ENCODE measurements at places on chromosomes 16 and 17. TPM values are rescaled to one million over a fixed set of nuclear protein-coding genes. Genes with fewer than 3 reads are reported as not detected.

Gene STXBP4
- total RNA-seq = 29.0 TPM

Gene B4GALNT2
- 0.07 TPM for total RNA-seq

GRCh38 chr17:164303-165235 is 16.9 kb downstream of the DOC2B start:
- DNase-seq = peak; percentile 60

- no peak for DNase-seq
Observed at GRCh38 chr17:41522301-41523224, 3.9 kb upstream of the KRT15 start.

DNA sequence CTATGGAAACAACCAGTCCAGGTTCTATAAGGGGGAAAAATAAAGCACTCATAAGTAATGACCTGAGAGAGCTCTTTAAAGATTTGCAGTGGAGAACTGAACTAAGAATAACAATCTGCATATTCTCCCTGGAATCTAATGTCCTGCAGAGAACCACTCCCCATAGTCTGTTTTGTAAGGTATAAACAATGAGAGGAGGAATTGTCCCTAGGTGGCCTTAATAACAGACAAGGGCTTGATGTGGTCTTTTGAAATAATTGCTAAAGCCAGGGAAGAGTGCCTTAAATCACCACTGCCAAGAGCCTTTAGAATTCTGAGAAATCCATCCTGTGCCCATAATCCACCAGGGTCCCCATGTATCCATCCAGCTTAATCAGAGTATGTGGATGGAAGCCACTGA is 106.3 kb downstream of the CDH11 start:
- no peak for DNase-seq

- no peak for DNase-seq
Observed at GRCh38 chr16:26791169-26791568, 275.6 kb upstream of the C16orf82 start.

GRCh38 chr16:12482455-12483220 is 321.0 kb downstream of the CPPED1 start:
- DNase-seq = no peak

GRCh38 chr16:22092143-22092933 is at the start of gene VWA3A:
VWA3A (plus strand) TSS chr16:22092541; CDS start chr16:22092638, 97 bp downstream.
- peak; percentile 59 for DNase-seq

DNA sequence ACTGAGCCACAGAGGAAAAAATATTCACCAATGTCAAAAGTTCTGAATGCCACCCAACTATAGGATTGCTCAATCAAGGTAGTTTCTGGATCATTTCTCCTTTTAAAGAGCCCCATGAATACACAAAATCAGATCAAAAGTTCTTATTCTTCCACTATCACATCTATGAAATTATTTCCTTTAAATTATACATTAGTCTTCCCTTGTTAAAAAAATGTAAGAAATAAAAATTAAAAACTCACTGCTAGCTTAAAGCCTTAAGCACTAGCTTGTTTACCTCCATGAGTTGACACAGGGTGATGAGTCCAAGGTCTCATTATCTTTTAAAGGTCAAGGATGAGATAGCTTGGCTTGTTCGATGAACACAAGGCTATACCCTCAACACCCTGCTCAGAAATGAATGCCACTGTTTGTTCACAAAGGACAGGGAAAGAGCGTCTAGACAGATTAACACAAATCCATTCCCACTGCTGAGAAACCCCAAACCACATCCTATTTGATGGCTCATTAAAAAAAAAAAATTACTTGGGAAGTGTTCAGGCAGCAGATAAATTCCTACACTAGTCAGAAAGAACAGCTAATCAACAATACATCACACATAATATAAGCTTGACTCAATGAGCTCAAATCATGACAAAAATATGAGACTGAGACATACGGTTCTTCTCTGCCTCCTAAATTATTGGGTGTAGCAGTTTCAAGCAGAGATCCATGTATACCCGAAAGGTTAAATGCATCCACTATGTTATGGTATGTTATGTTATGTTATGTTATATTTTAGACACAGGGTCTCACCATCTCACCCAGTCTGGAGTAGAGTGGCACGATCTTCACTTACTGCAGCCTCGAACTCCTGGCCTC is 118.9 kb downstream of the PARN start:
- DNase-seq = no peak

DNA sequence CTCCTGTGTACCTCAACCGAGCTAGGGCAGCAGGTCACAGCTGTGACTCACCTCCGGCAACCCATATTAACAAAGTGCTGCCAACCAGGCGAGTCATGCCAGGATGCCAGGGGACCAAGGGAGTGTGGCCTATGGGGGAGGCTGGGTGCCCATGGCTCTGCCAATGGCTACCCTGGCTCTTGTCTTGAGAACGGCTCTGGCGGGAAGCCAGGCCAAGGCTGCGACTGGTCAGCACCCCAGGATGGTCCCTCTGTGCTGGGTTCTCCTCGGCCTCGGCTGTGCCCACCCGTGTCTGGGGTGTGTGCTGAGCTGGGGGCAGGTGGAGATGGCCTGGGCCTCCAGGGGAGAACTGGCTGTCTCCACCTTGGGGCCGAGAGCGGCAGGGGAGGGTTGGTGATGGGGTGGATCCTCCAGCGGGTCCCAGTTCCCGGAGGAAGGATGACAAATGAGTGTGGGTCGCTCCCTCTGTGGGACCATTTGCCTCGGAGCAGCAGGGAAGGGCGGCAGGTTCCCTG is 75.8 kb downstream of the MRC2 start:
- no peak for DNase-seq

DNA sequence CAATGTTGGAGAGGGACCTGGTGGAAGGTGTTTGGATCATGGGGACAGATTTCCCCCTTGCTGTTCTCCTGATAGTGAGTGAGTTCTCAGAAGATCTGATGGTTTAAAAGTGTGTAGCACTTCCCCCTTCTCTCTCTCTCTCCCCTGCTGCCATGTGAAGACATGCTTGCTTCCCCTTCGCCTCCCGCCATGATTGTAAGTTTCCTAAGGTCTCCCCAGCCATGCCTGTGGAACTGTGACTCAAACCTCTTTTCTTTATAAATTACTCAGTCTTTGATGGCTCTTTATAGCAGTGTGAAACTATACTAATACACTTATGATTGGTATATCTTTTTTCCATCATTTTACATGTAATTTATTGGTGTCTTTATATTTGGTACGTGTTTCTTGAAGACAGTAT is 13.4 kb downstream of the ADGRG5 start:
- no peak for DNase-seq

DNA sequence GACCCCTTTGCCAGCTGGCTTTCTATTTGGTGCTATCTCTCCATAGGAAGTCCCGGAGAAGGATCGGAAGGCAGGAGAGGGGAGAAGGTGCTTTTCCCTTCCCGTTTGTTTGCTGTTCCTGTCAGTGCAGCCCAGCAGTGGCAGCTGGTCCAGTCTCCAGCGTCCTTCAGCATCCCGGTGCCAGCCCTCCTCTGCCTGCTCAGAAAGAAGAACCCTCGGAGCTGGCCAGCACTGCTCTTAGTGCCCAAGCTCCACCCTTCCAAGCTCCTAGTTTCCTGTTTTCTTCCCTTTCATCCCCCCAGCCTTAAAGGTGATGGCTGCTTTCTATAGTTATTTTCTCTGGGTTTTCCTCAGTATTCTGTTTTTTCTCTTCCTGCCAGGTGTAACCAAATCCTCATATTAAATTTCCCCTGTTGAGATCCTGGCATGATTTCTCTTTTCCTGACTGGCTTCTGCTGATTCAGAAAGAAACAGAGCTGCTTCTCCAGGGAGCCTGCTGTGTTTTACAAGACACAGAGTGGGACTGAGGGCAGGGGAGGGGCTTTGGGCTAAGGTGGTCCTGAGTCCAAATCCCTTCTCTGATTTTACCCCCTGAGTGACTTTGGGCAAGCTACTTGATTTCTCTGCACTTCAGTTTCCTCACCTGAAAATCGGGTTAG is 186.8 kb downstream of the COPRS start:
- DNase-seq = no peak

DNA sequence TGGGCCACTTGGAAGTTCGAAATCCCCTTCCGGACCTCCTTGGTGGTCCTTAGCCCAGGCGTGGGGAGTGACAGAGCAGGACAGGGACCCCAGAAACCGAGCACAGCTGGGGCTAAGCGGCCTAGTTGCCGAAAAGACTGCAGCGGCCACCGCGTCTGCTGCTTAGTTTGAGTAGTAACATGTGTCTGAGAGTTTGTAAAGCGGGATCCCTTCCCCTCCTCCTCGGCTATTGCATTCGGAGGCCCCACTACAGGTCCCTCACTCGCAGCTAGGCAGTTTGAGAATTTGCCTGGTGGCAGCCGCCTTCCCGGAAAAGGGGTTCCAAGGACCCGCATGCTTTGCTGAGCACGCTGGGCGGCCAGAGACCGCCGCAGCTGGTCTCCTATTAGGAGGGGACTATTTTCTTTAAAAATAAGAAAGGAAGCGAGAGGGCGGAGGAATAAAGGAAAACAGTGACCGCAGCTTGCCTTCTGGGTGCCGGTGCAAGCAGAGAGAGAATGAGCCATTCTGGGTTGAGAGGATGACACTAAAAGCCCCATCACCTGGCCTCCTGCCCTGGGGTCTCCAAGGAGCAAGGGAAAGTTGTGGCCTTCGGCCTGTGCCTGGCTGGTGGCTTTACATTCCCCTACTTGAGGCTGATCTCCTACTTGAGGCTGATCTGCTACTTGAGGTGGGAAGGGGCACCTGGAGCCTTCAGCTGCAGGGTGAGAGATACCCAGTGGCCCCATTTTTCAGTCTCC is 1.1 kb upstream of the HOXB5 start:
- no peak for DNase-seq

GRCh38 chr17:67415291-67415690 is 38.2 kb downstream of the PITPNC1 start:
- DNase-seq = no peak

DNA sequence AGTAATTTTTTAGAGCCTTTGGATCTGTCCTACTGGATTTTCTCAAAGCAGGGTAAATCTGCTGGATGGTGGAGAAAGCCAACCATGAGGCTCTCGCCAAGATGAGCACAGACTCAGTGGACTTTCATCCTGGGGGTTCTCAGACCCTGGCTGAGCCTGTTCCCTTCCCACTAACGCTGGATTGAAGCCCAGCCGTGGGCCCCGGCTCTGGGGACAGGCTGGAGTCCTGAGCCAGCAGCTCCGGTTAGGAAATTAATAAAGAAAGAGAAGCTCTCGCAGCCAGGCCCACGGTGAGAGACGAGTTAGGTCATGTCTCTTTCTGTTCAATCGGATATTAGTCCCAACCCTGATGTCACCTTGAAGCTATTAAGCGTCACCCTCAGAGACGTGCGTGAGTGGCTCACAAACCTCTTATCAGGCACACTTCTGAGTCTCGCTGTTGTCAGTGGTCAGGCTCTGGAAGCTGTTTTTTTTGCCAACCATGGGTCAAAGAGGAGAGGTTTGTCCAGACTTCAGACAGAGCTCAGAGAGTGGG is 27.1 kb downstream of the MEOX1 start:
- no peak for DNase-seq

DNA sequence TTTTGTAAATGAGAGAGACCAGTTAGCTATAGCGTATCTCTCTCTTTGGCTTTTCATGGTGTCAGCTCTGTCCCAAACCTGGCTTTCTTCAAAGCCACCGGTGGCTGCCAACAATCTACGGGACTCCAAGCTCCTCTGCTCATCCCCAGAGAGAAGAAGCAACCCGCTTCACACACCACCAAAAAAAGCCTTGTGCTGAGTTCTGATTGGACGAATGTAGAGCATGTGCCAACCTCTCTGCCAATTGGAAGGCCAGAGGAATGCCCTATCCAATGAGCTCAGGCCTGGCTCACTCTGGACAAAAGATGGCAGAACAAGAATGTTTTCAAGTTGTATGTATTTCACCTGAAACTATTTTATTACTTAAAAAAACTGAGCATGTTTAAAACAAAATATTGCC is 202.4 kb downstream of the C16orf95 start:
- no peak for DNase-seq
